ENCODE measurements at places on chromosomes 1 and 21.

GRCh38 chr1:91124989-91125417 lies 103.2 kb upstream of the ZNF644 start:
- no peak overlapping the region for H3K4me3 ChIP-seq
- no peak for DNase-seq
- H3K4me1 ChIP-seq = no peaks in the 10 kb centered on the region
- no peaks in the 10 kb centered on the region for H3K36me3 ChIP-seq
- no peak overlapping the region for H3K27ac ChIP-seq
- no peaks in the 10 kb centered on the region for H3K27me3 ChIP-seq

DNA sequence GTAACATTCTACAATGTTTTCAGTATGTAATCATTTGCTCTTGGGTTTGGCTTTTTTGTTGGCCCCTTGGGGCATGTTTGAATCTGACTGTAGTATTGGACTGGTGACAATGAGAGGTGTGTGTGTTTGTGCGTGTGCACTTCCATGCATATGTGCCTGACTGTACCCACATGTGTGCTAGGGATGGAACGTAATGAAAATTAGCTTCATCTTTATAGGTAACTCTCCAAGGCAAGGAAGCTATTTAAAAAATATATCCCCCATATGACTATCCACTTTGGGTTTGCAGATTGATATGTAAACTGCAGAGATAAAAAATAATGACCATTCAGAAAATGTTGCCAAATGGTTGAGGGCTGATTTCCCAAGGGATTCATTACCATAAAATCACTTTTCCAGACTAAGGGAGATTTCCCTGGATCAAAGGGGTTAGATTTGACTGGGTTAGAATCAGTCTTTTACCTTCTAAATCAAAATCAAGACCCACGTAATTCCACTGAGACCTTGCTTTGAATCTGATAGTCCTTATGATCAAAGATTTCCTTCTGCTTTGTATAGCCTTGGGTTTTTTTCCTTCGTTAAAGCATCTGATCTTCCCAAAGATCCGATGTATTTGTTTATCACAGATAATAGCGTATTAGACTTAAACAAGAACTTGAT lies 189.7 kb downstream of the CENPF start:
- H3K27me3 ChIP-seq = no peaks in the 10 kb centered on the region
- no peaks in the 10 kb centered on the region for H3K36me3 ChIP-seq
- DNase-seq = no peak
- H3K4me1 ChIP-seq = no peaks in the 10 kb centered on the region

DNA sequence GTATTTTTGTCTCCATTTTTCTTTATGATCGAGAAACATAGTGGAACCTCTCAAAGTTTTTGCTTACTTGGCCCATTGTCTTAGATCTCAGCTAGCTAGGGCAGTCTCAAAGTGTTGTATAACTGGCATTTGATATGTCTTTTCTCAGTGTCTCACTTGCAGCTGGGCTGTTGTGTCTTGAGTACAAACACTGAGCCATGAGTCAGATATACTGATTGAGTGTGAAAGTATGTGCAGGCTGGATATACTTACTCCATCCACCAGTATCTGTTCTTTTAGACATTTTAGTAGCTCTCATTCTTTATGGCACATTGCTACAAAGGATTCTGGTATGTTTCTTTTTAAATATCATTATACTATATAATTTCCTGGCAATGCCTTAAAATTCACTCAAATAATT lies 14.3 kb upstream of the GPR52 start:
- no peak overlapping the region for H3K27ac ChIP-seq
- H3K36me3 ChIP-seq = no peaks in the 10 kb centered on the region
- DNase-seq = no peak
- no peak overlapping the region for H3K4me3 ChIP-seq

- DNase-seq = no peak
- H3K27me3 ChIP-seq = no peaks in the 10 kb centered on the region
- no peak overlapping the region for H3K4me3 ChIP-seq
- no peak overlapping the region for H3K27ac ChIP-seq
These were observed 77.9 kb downstream of the POFUT2 start for GRCh38 chr21:45209685-45210284.

DNA sequence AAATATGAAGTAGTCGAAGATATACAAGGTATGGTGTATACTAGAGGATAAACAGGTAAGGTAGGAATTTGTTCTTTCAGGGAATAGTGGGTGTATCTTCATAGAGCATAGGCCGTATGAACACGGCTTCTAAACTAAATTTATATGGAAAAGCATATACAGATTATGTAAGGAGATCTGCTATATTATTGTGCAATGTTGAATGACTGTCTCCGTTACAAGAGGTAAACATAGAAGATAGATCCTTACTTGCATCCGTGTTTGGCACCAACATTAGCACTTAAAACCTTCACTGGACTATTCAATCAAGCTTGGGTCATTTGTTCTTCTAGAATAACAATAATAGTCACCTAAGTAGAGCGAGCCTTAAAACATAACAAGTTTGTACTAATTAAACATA lies 45.9 kb downstream of the CLEC20A start:
- H3K36me3 ChIP-seq = no peaks in the 10 kb centered on the region
- H3K27ac ChIP-seq = no peak overlapping the region
- no peaks in the 10 kb centered on the region for H3K27me3 ChIP-seq
- no peaks in the 10 kb centered on the region for H3K4me1 ChIP-seq
- DNase-seq = no peak

DNA sequence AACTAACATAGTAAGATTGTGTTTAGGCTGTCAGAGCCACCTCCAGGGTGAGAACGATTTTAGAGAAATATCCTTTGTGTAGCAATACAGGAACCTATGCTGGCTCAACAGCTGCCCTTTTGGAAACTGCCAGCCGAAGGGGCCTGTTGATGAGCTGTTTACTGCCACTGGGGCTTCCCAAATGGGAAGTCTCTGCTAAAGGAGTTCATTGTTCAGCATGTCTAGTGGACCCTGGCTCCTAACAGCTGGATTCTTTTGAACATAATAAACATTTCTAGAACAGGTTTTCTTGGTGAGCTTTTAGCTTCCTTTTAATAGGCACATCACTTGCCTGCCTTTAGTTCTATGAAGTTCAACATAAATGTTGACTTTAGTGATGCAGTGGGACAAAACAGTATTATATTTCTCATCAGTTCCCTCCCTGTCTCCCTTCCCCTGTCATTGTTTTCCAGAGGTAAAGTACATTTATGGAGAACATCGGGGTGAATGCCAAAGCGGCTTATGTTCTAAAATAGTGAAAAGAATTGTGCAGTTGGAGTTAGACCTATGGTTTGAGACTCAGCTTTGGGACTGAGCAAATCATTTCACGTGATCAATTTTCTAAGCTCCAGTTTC lies 57.4 kb downstream of the UCK2 start:
- H3K36me3 ChIP-seq = no peaks in the 10 kb centered on the region
- H3K4me3 ChIP-seq = no peak overlapping the region
- H3K27ac ChIP-seq = no peak overlapping the region
- no peaks in the 10 kb centered on the region for H3K27me3 ChIP-seq
- H3K4me1 ChIP-seq = no peaks in the 10 kb centered on the region

- no peak overlapping the region for H3K4me3 ChIP-seq
- no peaks in the 10 kb centered on the region for H3K36me3 ChIP-seq
- H3K4me1 ChIP-seq = no peaks in the 10 kb centered on the region
- no peaks in the 10 kb centered on the region for H3K27me3 ChIP-seq
- no peak overlapping the region for H3K27ac ChIP-seq
- no peak for DNase-seq
These were observed 218.7 kb downstream of the TM2D1 start for GRCh38 chr1:61506236-61506635.

GRCh38 chr1:22824466-22824865 lies 113.8 kb downstream of the EPHB2 start:
- H3K4me3 ChIP-seq = no peak overlapping the region
- no peaks in the 10 kb centered on the region for H3K4me1 ChIP-seq

DNA sequence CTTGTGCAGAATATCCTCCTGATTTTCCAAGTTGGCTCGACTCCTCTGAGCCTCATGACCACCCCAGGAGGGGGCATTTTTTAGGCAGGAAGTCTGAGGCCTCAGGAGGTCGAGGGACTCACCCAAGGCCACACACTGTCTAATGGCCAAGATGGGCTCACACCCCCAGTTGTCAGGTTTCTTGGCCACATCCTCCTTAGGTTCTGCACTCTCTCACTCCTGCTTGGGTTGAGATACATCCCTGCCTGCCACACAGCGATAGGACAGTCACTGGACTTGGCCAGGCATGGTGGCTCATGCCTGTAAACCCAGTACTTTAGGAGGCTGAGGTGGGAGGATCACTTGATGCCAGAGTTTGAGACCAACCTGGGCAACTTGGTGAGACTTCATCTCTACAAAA lies 4.6 kb downstream of the CA6 start:
- H3K27me3 ChIP-seq = no peaks in the 10 kb centered on the region
- H3K27ac ChIP-seq = no peak overlapping the region
- DNase-seq = no peak
- H3K4me1 ChIP-seq = peaks cover 26% of the 10 kb centered on the region
- H3K36me3 ChIP-seq = no peaks in the 10 kb centered on the region
- H3K4me3 ChIP-seq = no peak overlapping the region

Data from effector memory CD4-positive, alpha-beta T cell (primary cell).